Activated CD4-positive, CD25-positive, alpha-beta regulatory T cell (primary cell): ENCODE measurements at places on chromosomes 3 and 15.

DNA sequence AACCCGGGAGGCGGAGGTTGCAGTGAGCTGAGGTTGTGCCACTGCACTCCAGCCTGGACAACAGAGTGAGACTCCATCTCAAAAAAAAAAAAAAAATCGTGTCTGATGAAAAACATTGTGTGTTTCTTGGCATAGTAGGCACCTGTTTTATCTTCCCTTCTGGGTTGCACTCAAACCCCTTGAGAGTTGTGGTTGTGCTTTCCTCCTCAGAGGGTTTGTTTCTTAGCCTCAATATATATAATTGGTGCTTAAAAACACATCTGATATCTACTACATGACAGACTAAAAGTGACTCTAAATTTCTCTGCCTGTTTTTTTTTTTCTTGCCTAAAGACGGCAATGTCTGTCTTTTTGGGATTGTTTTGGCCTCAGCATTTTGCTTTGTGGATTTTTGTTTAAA lies 7.6 kb downstream of the NR1D2 start:
- DNase-seq: no peak

DNA sequence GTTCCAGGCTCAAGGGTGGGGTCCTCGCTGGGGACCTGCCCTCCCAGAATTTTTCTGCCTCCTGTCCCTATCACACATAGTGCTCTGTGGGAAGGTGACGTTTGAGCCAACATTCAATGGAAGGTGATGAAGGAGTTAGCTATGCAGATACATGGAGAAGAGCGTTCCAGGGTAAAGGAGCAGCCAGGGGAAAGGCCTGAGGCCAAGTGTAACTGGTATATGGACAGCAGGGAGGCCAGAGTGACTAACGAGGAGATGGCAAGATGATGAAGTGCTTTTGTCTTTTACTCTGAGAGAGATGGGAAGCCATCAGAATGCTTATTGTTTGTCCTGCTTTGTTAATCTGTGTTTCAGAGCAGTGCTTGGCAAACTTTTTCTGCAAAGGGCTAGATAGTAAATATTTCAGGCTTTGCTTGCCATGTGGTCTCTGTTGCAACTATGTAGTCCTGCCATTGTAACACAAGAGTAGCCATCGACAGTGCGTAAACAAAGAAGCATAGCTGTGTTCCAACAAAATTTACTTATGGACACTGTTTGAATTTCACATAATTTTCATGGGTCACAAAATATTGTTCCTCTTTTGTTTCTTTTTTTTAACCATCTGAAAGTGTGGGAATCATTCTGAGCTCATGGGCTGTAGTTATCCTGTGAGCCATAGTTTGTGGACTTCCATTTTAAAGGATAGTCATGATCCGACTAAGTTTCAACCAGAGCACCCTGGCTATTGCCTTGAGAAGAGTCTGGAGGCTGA lies 25.8 kb upstream of the PIAS1 start:
- DNase-seq: no peak

DNA sequence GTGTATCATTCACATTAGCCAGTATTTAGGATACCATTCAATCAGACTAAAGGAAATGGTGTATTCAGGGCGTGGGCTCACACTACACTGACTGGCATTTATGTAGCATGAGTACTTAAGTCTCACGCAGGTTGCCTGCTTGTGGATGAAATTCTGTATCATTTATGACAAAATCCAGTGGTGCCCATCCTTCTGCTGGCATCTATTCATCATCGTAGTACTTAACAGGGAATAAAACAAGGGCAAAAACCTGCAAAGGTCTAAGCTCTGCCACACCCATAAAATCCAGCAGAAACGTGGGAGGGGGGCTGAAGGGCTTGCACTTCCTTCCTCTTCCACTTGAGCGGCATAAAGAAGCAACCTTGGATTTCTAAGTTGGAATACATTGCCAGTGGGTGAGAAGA lies 2.7 kb downstream of the GAP43 start:
- no peak for DNase-seq

GRCh38 chr3:197807969-197808587 lies 17.0 kb downstream of the LRCH3 start:
- DNase-seq: no peak

- DNase-seq: no peak
These were observed 24.9 kb downstream of the ZXDC start for GRCh38 chr3:126450744-126451143.

GRCh38 chr3:127182848-127183714 lies 9.8 kb upstream of the PRR23E start:
- no peak for DNase-seq

- no peak for DNase-seq
These were observed 542 bp downstream of the ACAA1 start for GRCh38 chr3:38136393-38136776.

DNA sequence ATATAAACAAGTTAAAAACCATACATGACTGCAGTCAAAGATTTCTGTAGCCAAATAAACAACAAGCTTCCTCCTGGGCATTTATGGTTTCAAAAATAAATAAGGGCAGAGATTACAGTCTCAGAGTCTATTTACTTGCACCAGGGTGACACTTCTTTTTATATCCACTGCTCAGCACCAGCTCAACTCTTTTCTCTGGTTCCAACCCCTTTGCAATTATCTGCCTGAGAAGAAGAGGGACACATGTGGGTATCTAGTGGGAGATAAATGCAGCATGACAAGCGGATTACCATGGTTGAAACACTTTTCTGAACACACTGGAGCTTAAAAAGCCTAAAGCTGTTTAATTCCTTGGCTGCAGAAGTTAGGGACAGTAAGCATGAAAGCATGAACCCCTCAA lies 311.5 kb downstream of the CNTN3 start:
- DNase-seq: no peak

GRCh38 chr3:64293121-64293520 lies 67.9 kb upstream of the PRICKLE2 start:
- DNase-seq: no peak

GRCh38 chr3:62496503-62496902 lies 123.2 kb upstream of the FEZF2 start:
- DNase-seq: no peak

DNA sequence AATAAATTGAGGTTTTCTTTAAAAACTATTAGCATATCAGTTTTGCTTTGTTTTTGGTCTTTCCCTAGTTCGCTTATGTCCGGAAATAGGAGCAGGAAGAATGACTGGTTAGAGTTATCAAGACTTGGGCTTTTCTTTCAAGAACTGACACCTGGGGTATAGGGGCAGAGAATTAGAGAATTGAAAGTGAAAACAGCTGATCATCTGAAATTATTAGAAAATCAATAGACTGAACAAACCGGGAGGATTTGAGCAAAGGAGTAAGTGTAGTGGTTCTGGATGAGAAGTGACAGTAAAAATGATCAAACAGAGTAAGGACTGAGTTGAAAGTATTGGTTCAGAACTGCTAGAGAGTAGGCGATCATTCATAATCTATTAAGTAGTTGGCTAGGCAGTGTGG lies 6.0 kb downstream of the MINDY2 start:
- no peak for DNase-seq

- DNase-seq: no peak
These were observed 25.2 kb downstream of the IDH3A start for GRCh38 chr15:78174401-78174800.

DNA sequence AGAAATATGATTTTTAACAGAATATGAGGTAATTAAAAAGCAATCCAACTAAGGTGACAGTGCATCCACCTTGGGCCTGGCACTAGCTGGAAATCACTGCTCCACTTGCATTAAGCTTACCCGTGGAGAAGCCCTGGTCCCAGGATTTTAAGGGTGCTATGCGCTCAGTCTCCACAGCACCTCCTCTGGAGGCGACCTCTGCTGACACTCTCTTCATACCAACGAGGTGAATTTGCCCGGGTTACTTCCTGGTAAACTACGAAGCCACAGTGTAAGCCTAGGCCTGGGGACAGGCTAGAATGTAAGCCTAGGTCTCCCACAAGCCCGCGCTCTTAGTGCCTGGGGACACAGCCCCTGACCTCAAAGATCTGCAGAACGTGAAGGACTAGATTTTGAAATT lies 793 bp downstream of the APOD start:
- DNase-seq: no peak

DNA sequence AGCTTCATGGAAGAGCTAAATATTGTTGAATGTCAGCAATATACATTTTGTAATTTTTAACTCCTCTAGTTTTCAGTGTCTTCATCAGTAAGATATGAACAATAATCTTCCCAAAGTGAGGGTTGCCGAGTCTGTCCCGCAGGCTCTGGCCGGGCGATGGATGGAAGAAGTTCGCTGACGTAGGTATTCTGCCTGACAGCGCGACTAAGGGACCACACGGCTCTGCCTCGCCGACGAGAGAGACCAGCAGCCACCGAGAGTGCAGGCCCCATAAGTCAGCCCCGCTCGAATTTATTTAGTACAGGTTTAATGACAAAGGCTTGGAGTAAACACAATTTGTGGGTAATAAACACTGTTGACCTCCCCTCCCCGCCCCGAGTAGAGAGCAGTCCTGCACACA lies 427.4 kb upstream of the NECTIN3 start:
- no peak for DNase-seq

DNA sequence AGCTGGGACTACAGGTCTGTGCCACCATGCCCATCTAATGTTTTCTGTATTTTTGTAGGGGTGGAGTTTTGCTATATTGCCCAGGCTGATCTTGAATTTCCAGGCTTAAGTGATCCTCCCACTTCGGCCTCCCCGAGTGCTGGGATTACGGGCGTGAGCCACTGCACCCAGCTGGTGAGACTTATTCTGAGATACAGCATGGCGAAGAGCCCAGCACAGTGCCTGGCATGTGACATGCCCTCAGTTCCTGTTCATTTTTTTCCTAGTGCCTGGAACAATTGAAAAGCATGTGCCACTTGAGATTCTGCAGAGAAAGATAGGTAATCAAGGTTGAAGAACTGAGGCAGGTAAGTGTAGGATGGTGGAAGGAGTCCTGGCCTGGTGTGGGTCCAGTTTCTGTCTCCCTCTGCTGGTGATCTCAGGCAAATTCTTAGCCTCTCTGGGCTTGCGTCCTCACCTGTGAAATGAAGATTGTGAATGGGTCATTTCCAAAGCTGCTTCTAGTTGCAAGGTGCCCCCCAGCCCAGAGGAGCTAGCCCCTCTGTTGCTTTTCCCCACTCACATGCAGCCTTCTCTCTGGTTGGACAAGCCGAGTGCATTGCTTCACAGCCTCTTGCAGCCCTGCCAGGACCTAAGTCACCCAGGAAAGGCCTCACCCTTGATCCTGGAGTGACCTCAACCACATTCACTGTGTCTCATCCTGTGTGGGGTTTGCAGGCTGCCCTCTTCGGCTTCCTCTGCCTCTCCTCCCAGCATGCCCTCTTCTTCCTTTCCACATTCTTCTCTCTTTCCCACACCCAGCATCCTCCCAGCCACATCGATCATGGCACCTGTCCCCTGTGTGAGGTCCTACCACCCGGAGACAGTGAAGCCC lies 4.3 kb upstream of the RHCG start:
- DNase-seq: no peak

- no peak for DNase-seq
These were observed 41.5 kb downstream of the HRH1 start for GRCh38 chr3:11195721-11196332.

DNA sequence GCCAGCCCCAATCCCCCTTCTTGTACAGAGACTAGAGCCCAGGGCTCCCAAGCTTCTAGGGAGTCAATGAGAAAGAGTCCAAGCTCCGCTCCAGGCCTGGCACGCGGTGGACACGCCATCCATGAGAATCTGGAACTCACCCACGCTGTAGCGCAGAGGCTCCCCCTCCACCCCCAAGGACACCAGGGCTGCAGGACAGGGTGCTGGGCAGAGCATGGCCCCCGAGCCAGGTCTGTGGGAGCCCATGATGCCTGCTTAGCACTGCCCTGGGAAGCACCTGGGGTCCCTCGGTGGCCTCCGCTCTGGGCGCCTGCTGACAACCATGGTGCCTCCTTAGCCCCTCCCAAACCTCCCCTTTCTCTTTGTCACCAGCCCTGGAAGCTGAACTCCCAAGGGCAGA lies 28.5 kb downstream of the ACSBG1 start:
- no peak for DNase-seq

GRCh38 chr3:112681822-112682325 lies 40.9 kb upstream of the CCDC80 start:
- no peak for DNase-seq

DNA sequence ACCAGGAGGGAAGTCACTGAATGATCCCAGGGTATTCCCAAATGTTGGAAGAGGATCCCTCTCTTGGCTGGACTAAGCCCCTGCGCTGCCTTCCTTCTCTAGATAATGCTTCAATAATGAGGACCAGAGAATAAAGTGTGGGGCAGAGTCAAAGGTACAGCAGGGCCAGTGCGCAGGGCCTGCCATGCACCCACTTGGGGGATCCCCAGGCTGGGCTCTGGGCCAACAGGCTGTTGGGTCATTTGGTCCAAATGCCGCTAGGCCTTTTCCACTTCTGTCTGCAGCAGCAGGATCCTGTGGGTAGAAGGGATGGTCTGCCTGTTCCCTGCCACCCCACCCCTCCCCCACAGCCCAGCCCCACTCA lies 5.7 kb upstream of the CLK3 start:
- DNase-seq: no peak

DNA sequence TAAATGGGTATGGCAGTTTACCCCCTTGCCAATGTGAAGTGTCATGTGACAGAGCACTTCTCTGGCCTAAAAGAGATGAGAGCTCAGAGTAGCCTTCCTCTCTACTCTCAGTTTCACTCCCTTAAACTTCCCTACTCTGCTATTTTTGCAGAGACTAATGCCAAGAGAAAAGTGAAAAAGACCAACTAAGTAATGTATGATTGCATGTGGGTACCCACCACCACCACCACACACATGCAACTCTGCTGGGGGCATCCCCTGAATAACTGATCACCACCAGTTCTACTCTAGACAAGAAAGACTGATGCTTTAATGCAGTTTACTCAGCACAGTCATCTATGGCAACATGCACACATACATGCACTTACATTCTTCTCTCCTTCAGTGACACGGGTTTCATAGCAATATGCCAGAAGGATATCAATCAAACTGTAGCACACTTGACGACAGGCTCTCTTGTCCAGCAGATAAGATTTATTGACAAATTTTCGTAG lies 31.3 kb downstream of the SHQ1 start:
- no peak for DNase-seq

- no peak for DNase-seq
These were observed 62.5 kb upstream of the LRRC3B start for GRCh38 chr3:26560081-26560480.

DNA sequence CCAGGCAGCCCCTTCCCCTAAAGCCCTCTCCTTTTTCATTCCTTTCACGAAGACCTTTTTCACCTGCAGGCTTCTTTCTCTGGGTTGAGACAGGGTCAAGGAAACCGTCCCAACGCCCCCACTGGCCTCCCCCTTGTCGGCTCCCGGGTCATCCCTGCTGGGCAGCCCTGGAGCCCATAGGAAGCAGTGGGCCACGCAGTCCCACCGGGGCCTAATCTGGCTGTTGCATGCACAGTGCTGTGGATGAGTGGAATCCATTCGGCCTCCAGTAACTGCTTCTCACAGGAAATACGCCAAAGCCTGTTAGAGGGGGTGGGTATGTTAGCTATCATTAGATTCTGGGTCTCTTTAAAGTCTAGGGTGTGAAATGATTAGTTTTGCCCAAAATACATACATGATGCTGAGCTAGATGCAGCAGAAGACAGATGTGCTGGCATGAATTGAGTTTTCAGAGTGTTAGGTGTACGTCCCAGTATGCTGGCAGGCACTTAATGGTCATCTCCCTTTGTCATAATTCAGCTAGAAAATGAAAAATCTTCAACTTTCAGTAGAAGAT lies 16.6 kb downstream of the LYSMD4 start:
- no peak for DNase-seq
